ENCODE measurements at places on chromosomes 11 and 22.

- DNase-seq = no peak
These were observed 139.9 kb upstream of the SORL1-AS1 start for GRCh38 chr11:121592708-121593107.

DNA sequence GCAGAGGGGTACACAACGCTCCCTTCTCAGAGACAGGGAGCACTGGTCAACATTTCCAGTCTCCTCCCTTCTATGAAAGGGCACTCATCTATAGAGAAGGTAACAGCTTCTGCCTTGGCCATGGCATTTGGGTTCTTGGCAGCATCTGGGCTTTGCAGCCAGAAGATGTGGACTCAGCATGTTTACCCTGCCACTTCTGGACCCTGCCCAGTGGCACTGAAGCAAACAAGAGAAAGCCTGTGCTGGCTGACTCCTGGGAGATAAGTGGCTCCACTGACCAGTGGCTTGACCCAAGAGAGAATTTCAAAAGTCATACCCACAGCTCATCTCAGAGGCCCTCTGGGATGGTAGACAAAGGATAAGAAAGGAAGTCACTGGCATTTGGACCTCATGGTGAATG is 8.0 kb downstream of the CSNK2A3 start:
- no peak for DNase-seq

DNA sequence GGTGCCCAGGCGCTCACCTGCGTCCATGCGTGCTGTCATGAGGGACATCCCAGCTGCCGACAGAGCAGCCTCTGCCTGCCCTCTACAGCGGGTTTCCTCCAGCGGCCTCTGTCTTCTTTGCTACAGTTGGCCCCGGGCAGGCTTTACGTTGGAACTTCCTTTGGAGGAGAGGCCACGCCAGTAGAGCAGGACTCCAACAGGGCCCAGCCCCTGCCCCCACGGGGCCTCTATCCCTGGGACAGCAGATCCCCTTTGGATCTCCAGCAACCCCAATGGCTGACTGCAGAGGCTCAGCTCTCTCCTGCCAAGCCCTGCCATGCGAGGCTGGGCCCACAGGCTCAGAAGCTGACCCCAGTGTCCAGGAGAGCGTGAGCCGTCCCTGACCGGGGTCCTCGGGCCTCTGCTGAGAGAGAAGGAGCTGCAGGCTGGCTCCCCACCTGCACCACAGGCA is 12.1 kb downstream of the TRPM5 start:
- no peak for DNase-seq

- DNase-seq = no peak
These were observed 4.0 kb downstream of the NAP1L4 start for GRCh38 chr11:2987881-2988861.

- no peak for DNase-seq
These were observed 31.9 kb downstream of the MAML2 start for GRCh38 chr11:96311120-96311568.

GRCh38 chr22:17563936-17564391 is 666 bp downstream of the SLC25A18 start:
- DNase-seq = peak; percentile 78

DNA sequence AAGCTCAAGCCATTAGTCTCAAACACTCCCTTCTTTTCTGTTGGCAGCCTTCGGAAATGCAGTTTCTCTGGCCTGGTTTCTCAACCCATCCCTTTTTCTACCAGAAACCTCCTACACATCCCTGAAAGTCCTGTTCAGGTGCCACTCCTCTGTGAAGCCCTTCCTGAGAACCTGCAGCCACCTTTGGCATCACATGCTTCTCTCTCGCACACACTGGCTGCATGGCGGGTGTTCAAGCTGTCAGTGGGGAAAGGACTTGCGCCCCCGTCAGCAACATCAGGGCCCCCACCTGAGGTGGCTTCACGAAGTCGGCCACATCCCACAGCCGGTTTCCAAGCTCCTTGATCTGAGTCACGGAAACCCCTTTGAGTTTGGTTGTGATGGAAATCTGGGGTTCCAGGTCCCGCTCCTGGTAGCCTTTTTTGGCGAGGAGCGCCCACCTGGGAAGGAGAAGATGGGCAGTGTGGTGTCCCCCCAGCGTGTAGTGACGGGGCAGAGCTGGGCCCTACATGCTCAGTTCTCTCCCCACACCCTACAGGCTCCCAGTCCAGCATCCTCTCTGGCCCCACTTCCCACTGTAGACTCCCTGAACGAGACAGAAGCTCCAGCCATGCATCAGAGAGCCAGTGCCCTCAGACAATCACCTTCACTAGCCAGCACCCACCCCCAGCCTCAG is 1.7 kb upstream of the LRRC74B start:
- no peak for DNase-seq

DNA sequence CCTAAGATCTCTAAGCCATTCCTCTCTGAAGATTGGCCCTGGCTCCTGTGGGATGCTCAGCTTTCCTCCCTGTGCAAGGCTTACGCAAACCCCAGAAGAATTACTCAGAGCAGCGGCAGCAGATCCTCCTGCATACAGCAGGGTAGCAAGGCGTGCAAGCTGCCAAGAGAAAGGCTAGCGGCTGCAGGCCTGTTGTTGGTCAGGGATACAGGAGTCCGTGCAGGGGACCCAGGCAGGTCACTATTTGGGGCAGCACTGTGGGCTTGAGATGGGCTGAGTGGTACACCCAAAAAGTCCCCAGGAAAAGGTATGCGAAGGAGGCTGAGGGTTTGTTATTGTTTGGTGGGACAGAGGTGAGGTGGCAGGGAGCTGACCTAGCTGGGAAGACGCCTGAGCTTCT is 1.5 kb downstream of the GLB1L2 start:
- DNase-seq = no peak

GRCh38 chr22:17060126-17060525 is 24.7 kb upstream of the IL17RA start:
- DNase-seq = no peak

DNA sequence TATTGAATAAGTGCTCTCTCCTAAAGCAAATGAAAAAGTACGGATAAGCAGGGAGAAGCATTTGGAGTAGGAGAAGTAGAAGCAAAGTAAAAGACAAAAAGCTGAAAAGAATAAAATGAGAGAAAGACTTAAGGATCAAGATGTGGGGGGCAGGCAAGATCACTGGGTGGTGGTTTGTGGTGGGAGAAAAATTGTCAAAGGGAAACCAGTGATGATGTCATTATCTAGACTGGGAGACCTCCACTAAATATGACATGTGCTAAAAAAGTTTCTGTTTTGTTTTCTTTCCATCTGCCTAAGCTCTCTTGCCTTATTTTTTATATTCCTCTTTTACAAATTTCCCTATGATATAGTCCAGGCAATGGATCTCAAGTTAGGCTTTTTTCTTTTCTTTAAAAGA is 14.8 kb upstream of the MAML2 start:
- no peak for DNase-seq

DNA sequence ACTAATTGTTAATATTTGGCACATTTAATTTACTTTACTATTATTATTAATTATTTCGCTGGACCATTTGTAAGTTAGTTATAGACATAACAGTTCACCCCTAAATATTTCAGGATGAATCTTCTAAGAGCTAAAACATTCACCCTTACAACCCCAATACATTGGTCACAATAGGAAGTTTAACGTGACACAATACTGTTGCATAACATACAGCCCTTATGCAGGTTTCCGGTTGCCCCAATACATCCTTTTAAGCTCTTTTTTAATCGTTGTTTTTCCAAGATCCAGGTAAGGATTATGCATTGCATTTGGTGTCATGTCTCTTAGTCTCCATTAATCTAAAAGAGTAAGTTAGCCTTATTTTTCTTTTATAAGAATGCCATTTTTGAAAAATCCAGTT is 71.2 kb downstream of the HSD17B12 start:
- DNase-seq = no peak

DNA sequence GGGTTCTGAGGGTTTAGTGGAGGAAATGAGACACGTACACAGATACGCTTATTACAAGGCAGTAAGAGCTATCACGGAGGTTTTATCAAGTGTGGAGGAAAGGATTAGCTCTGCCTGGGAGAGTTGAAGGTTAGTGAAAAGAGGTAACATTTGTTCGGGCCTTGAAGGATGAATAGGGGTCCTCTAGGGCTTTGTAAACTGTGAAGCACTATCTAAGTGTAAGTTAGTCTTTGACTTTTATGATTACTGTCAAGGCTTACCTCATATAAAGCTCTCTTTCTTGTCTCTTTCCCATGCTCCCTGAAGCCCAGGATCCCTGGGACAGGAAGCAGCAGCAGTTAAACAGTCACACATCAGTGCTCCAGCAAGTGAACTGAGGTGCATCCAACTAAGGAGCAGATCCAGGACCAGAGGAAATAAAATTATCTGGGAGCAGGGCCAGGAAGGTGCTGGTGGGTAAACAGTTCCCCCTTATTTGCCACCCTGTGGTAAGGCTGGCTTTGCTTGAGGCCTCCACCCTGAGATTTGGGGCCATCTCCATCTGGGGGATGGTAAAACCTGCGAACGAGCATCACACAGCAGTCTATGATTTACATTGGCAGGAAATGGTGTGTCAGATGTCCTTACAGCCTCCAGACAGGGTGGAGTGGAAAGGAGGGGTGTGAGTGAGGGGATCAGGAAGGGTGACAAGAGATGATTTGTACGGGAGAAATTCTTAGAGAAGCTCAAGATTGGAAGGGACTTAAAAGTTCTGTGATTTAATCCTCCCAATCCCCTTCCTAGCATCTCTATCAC is 27.2 kb downstream of the GVQW3 start:
- DNase-seq = no peak

- peak; percentile 78 for DNase-seq
These were observed 684.9 kb upstream of the CCDC90B start for GRCh38 chr11:83971063-83971462.

DNA sequence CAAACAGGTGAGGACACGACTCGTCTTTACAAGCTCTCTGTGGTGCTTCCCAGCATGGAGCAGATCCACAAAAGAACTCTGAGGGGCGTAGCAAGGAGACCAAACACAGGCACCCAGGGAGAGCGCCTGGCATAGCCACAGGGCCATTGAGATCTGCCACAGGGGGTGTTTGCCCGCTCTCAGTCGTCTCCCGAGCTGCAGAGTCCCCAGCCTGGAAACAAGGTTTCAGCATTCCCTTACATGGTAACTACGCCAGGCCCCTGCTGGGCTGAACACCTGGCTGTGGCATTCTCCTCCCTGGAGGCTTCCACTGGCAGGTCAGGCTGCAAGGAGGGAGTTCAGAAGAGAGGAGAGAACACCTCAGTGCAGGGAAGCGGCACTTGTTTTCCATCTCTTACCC is 962.1 kb downstream of the NTM start:
- DNase-seq = no peak

GRCh38 chr11:30991376-30991775 is 378.2 kb downstream of the DCDC1 start:
- no peak for DNase-seq
